ENCODE measurements at places on chromosomes 3 and 15.

DNA sequence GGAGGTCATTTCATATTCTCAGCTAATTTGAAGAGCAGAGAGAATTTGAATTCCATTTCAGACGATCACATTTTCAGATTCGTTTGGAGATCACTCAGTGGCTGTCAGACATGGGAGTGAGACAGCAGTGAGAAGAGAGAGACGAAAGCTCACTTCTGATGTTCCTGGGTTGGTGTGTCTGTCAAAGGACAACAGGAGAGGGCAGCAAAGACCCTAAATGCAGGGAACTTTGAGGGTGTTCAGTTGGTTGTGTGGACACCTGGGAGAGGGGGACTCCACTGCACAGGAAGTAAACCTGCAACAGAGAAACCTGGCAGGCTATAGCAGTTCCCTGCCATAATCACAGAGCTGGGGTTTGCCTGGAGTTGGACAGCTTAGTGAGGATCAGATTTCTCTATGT lies 675.1 kb downstream of the SQOR start:
- no peak for DNase-seq

GRCh38 chr3:42691816-42692666 lies 6.7 kb downstream of the KLHL40 start:
- DNase-seq: no peak

GRCh38 chr15:55247766-55248427 lies 41.7 kb downstream of the RAB27A start:
- no peak for DNase-seq

GRCh38 chr3:108315767-108316301 lies 19.5 kb downstream of the HHLA2 start:
- no peak for DNase-seq

DNA sequence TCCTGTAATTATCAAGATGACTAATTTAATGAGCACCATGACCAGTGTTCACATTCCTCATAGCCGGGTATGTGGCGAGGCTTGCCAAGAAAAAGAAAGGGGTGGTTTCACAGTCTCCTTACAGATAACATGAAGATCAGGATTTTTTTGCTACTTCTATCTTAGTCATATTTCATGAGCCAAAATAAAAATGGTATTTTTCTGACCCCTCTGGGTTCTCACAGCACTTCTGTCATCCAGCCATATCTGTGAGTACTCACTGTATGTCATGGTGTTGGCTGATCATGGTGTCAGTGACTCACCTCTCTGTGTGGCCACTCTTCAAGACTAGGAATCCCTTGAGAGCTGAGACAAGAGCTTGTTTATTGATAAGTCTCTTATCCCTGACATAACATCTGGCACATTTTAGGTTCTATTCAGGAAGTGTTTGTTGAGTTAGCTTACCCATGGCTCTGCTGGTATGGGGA lies 130.5 kb upstream of the LMCD1 start:
- DNase-seq: no peak

- DNase-seq: no peak
These were observed 35.4 kb upstream of the SPRED1 start for GRCh38 chr15:38217191-38217595.

DNA sequence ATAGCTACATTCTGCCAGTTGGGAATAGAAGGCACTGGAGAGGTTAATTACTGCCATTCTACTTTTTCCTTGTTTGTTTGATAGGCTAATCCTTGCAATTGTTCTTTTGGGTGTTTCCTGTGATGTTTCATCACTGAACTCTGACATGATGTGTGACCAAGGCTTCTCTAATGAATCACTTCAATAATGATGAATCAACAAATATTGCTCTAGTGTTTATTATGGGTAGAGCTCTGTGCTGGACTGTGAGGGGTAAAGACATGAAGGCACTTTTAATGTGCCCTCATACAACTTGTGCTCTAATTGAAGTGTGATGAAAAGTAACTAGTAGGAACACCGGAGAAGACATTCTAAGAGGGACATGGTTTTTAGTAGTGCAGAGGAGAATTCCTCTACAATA lies 233.6 kb downstream of the WDR72 start:
- DNase-seq: no peak

Data from activated CD4-positive, alpha-beta T cell treated with anti-CD3 and anti-CD28 coated beads, Interleukin-2, amount 10 ng/mL, durations not matched to agents 24 days and 14 days (primary cell).